Activated CD8-positive, alpha-beta memory T cell treated with anti-CD3 and anti-CD28 coated beads for 1 hour (primary cell): ENCODE measurements at places on chromosomes 1 and 21.

DNA sequence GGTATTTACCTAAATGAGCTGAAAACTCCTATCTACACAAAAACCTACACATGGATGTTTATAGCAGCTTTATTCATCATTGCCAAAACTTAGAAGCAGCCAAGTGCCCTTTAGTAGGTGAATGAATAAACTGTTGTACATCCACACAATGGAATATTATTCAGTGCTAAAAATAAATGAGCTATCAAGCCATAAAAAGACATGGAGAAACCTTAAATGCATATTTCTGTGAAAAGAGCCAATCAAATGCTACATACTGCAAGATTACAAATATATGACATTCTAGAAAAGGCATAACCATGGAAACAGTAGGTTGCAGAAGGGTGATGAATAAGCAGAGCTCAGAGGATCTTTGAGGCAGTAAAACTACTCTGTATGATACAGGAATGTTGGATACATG lies 23.3 kb downstream of the ABCB10 start:
- no peak for DNase-seq

- no peak for DNase-seq
Measured at GRCh38 chr1:112862753-112863426, 93.1 kb downstream of the SLC16A1 start.

DNA sequence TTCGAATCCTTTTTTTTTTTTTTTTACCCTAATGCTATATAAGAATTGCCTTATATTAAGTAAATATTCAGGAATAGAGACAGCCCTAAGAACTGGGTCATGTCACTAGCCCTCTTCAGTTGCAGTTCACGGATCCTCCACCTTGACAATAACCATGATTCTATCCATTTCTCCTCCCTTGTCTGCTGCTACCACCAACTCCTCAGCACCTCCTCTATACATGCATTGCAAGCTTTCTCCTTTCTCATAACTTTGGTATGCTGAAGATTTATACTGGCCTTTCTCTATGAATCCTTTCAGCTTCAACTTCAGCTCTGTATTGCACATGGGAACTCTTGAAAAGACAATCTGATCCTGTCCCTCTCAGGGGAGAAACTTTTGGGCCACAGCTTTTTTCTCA lies 14.3 kb upstream of the DR1 start:
- DNase-seq: no peak

GRCh38 chr1:232484856-232485255 lies 145.1 kb downstream of the SIPA1L2 start:
- DNase-seq: no peak

DNA sequence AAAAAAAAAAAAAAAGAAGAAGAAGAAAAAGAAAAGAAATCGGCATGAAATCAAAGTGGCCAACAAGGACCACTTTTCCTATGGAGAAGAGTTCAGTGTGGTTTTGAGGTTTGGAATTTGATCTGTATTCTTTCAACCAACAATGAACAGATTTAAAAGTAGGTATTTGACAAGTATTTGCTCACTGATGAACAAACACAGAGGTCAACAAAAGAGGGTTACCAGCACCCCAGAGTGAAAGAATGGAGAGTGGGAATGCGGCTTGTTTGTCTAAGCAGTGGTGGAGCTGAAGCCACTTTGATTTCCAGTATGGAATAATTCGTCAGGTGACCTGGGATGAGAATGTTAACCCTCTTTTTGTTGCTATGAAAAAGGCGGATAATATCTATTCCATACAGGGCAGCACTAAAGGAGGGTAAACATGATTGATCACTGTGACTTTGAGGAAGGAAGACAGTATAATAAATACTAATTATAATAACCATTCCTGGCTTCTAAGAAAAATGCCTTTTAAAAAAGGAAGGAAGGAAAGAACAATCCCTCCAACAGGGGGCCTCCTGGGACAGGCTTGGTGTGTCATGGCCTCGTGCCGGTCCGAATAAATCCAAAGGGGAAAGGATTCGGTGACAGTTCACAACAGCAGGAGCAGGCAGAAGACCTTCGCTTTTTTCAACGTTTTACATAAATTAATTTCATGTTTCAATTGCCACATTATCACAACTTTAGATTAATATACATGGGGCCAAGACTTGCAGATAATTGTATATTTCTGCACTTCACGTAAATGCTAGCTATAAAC lies 37.2 kb upstream of the SIM2 start:
- DNase-seq: no peak

- no peak for DNase-seq
Measured at GRCh38 chr1:48051466-48052126, 54.4 kb upstream of the TRABD2B start.
